Activated gamma-delta T cell treated with anti-CD3 and anti-CD28 coated beads, Interleukin-2, amount 50 U/mL, for 16 hours (primary cell): ENCODE measurements at places on chromosomes 7 and 10.

- DNase-seq: no peak
These were observed 106.0 kb downstream of the UPF2 start for GRCh38 chr10:11936389-11937152.

GRCh38 chr7:37128327-37129034 lies 320.2 kb downstream of the ELMO1 start:
- DNase-seq: no peak

- no peak for DNase-seq
These were observed 8.8 kb downstream of the PPIF start for GRCh38 chr10:79356104-79356503.

GRCh38 chr10:120541984-120542383 lies 85.0 kb downstream of the PLPP4 start:
- no peak for DNase-seq

- no peak for DNase-seq
These were observed 53.0 kb upstream of the AGR3 start for GRCh38 chr7:16934722-16935340.

- DNase-seq: no peak
These were observed 46.0 kb downstream of the LCOR start for GRCh38 chr10:96878057-96878456.

- no peak for DNase-seq
These were observed 568.8 kb downstream of the HTR7 start for GRCh38 chr10:90289037-90289436.

DNA sequence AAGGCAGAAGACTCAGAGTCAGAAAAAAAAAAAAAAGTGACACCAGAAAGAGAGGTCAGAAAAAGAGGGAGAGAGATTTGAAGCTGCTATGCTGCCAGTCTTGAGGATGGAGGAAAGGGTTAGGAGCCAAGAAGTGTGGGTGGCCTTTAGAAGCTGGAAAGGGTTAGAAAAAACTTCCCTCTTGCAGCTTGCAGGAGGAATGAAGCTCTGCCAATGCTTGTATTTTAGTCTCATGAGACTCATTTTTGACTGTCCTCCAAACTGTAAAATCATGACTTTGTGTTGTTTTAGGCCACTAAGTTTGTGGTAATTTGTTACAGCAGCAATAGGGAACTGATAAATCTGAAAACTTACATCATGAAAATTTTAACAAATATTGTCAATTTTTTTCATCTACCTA lies 127.7 kb upstream of the NOBOX start:
- DNase-seq: no peak

GRCh38 chr7:151256410-151257045 lies 8.0 kb upstream of the SMARCD3 start:
- DNase-seq: no peak

- no peak for DNase-seq
These were observed 233.6 kb upstream of the CCDC6 start for GRCh38 chr10:60139798-60140566.

GRCh38 chr7:132199626-132200025 lies 376.6 kb downstream of the PLXNA4 start:
- no peak for DNase-seq

- peak; percentile 40 for DNase-seq
These were observed 112.2 kb downstream of the CLEC2L start for GRCh38 chr7:139635526-139636302.

DNA sequence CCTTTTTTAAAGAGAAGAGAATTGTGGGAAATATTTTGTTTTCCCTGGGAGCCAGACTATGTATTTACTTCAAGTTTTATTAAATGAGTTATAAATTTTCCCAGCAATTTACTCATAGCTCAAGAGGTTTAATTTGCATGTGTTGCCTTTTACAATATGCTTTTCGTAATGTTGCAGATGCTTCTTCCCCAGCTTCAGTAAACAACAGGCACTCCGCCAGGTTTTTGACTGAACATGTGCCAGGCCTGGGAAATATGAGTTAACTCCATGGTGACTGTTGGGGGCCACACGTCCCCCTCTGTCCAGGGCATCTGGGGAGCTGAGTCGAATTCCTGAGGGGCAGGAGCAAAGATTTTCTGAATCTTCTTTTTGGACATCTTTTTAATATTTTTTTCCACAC lies 545.7 kb downstream of the LRMDA start:
- DNase-seq: no peak

DNA sequence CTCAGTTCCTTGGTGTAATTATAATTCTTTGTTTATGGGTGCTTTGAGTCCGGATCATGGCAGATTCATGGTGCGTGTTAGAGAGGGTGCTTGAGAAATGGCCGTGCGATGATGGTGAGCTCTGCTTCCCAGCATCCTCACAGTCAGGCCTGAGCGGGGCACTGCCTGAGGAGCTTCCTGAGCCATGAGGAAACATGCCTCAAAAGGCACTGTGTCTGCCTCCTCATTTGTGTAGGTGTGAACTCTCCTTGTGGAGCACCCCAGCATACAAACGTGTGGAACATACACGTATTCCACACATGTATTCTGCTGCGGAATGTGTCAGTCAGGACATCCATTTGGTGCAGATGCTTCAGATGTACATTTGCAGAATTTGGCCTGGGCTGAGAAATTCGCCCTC lies 205.4 kb downstream of the CELF2 start:
- DNase-seq: no peak

- DNase-seq: no peak
These were observed 134.9 kb downstream of the ADRA2A start for GRCh38 chr10:111211706-111212105.

- no peak for DNase-seq
These were observed 68.8 kb downstream of the NRP1 start for GRCh38 chr10:33265621-33266020.

DNA sequence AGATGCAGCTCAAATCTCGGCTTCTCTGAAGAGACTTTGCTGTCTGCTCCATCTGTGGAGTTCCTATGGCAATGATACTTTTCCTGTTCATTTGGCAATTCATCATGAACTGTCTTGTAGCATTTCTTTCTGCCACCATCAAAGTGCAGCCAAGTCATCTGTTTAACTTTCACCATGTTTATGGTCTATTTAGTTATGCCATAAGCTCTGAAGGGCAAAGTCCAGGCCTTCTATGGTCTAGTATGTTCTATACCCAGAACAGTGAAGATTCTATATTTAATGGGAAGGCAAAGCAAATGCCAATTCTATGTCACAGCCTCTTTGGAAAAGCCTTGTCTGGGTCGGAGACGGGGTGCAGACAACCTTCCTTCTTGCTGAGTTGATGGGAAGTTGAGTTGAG lies 472.6 kb downstream of the PLXNA4 start:
- DNase-seq: no peak

GRCh38 chr10:79380946-79381721 lies 33.9 kb downstream of the PPIF start:
- DNase-seq: no peak

DNA sequence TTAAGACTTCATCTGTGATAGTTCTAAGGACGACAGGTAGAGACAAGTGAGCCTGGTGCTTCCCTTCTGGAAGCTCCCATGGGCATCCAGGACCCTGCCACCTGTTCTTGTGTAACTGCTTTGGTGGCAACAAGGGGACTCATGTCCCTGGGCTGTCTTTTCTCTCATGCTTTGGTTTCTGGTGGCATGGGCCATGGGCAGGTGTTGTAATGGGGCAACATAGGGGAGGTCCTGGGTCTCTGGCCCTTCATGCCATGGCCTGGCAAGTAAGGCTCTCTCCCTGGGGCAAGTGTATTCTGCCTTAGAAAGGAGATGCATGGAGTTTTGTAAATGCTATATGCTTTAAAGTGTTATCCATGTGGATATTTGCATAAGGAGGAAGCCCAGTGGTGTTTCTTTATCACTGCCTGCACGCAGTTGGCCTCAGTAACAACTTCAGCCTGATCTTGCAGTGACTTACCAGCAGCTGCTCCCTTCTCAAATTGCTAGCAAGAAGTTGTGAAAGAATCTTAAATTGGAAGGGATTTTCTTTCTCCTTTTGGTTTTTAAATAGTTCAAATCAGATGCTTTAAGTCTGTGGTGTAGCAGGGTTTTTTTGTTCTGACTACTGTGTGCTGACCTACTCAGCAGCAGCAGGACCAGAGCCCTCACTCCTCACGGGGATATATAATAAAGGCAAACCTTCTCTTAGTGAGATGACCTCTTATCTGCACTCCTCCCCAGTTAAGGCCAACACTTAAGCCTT lies 39.9 kb downstream of the OGDH start:
- DNase-seq: no peak

- no peak for DNase-seq
These were observed 17.9 kb upstream of the FFAR4 start for GRCh38 chr10:93548376-93549071.

DNA sequence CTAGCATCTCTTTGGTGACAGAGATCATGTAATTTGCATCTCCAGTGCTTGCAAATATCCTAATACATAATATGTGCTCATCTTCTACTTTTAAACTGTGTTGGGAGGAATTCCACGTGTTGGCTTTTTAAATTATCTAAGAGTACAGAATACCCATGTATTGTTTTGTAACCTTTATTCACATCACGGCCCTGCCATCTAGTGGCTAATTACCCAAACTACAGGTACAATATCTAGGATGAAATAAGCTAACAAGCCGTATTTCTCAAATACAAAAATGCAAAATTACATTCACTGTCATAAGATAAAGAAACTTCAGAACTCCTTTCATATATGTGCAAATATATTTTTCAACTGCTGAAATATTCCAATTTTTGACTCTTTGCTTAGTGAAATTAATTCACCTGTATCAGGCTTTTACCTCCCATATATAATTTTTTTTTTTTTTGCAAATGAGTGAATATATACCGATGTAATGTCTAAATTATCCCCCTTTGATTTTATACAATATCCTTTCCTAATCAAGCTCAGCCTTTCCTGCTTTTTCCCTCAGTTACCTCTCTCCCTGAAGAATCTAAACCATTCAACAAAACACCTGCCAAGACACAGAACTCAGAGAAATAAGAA lies 30.3 kb upstream of the LSM8 start:
- DNase-seq: no peak

DNA sequence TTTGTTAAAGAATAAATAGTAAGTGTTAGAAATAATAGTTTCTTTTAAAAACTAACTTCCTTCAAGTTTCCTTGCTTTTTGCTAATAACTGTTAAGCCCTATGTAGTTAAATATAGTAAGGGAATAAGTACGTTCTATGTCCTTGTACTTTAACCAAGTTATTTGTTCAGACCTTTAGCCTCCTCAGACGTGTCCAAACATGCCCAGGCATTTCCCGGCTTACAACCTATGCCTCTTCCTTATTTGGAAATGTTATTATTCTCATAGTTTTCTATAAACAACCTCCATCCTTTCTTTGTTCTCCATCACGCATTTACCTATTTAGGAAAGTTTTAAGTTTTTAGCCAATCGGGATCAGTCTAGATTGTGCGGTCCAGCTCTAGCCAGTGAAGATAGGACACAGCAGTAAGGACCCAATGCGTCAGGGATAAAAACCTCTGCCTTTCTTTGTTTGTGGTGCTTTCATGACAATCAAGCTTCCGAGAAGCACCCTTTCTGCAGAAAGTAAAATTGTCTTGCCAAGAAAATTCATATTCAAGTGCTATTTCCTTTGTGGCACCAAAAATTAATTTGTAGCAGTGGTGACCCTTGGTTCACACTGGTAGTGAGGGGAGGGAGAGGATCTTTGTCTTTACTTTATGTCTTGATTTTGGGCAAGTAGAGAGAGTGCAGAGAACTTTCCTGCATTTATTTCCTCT lies 851.3 kb upstream of the POM121L12 start:
- no peak for DNase-seq

GRCh38 chr7:47300472-47301104 lies 281.3 kb downstream of the TNS3 start:
- DNase-seq: no peak

DNA sequence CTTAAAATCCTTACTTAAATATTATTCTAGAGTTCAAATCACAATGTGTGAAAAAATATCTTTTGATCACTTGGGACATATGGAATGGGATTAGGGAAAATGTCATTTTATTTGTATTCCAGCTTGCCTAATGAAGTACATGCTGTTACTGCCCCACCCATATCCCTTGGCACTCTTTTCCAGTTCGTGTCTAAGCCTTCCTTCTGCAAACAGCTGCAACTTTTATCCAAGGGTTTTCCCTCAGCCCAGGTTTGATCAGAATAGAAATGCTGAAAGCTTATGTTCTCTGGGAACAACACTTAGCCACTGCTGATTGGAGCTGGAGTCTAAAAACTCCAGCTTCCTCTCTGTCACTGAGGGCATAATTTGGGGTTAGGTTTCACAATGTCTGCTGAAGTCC lies 214.1 kb upstream of the FAM3C start:
- DNase-seq: no peak

- DNase-seq: no peak
These were observed 266.3 kb downstream of the PPP1R3A start for GRCh38 chr7:113652501-113652900.

GRCh38 chr7:4045450-4045849 lies 636.6 kb upstream of the FOXK1 start:
- no peak for DNase-seq

- no peak for DNase-seq
These were observed 2.6 kb upstream of the GAD2 start for GRCh38 chr10:26214004-26214403.

DNA sequence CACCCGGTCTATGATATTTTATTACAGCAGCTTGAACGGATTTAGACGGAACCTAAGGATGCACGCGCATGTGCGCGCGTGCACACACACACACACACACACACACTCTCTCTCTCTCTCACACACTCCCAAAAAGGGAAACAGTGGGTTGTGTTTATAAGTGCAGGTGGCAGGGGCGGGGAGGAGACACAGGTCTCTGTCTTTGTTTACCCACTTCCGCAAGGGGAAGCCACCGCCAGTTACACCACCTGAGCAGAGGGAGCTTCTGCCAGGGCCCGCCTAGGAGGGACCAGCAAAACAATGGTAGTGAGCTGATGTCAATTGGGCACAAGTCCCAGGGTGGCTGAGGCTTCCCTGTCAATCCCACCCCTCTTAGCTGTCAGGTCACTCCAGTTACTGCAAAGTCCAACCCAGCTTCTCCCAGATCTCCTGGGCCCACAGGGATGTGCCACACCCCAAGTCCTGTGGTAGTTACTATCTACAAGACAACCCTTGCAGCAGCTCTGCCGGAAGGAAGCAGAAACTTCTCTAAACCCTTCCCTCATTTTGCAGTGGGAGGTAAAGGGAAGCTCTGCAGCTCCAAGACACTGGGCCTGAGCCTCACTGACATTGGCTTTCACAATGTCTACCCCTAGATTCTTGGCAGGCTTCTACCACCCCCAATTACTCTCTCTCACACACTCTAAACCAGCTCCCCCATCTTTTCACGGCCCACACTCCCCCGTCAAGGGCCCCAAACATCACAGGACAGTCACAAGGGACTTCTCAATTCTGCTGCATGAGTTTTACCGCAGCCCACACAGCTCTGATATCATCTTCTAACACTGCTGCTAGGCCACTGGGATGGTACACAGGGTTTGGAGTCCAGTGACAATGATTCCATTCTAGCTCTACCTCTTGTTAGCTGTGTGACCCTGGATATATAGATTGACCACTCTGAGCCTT lies 17.6 kb downstream of the ANXA11 start:
- peak; percentile 60 for DNase-seq
